ENCODE measurements at places on chromosomes 7 and 10.

DNA sequence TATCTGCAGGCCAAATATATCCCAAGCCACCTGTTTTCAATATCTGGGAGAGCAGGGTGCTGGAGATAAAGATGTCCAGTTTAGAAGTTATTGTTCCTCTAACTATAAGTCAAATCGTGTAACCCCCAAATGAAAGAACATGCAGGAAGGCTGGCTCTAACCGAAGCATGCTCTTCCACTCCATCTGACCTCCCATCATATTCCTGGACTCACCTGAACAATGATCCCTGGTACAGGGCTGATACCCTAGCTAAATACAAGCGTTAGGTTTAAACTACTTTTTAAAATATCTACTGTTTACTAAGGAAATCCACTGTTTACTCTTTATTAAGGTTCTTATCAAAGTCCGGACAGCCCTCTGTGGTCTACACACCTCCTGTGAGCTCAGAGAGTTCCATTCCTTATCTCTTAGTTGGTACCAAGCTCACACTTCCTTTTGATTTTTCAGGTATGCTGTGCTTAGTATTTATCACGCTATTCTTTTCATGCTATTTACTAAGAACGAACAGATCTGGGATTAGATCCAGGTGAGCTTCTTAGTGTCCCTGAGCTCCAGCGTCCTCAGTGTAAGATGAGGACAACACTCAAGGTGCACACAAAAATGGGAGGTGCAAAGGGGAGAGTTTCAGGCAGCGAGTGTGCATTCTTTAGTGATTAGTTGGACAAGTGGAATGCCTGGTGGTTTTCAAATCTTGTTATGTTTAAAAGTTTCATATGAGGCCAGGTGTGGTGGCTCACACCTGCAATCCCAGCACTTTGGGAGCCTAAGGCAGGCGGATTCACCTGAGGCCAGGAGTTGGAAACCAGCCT lies 23.6 kb upstream of the COBL start:
- DNase-seq: no peak

DNA sequence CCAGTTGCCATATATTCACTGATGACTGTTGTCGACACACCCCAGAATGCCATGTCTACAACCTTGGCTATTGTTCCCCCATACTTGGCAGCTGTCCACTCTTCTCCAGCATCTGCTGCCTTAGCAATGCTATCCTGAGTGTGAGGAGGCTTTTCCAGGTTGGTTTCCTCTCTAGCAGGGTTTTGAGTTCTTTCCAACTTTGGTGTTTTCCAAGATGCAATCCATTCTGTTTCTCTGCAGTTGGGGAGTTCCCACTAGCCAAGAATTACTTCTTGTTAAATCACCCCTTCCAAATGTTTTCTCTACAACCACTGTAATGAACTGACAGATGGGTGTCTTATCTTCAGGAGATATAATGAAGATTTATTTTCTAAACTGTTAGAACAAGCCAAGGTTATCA lies 617.4 kb downstream of the CCSER2 start:
- no peak for DNase-seq

- DNase-seq: no peak
Observed at GRCh38 chr7:21938463-21938862, 7.2 kb downstream of the CDCA7L start.

DNA sequence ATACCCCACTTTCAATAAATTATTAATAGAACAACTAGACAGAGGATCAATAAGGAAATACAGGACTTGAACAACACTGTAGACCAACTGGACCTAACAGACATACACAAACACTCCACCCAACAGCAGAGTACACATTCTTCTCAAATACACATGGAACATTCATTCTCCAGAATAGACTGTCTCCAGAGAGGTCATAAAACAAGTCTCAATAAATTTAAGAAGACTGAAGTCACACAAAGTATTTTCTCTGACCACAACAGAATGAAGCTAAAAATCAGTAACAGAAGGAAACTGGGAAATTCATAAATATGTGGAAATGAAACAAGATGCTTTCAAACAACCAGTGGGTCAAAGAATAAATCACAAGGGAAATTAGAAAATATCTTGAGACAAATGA lies 119.8 kb downstream of the SMURF1 start:
- no peak for DNase-seq

GRCh38 chr10:74337330-74338016 lies 186.5 kb downstream of the ADK start:
- no peak for DNase-seq

GRCh38 chr7:101865455-101865854 lies 48.0 kb downstream of the CUX1 start:
- DNase-seq: no peak

DNA sequence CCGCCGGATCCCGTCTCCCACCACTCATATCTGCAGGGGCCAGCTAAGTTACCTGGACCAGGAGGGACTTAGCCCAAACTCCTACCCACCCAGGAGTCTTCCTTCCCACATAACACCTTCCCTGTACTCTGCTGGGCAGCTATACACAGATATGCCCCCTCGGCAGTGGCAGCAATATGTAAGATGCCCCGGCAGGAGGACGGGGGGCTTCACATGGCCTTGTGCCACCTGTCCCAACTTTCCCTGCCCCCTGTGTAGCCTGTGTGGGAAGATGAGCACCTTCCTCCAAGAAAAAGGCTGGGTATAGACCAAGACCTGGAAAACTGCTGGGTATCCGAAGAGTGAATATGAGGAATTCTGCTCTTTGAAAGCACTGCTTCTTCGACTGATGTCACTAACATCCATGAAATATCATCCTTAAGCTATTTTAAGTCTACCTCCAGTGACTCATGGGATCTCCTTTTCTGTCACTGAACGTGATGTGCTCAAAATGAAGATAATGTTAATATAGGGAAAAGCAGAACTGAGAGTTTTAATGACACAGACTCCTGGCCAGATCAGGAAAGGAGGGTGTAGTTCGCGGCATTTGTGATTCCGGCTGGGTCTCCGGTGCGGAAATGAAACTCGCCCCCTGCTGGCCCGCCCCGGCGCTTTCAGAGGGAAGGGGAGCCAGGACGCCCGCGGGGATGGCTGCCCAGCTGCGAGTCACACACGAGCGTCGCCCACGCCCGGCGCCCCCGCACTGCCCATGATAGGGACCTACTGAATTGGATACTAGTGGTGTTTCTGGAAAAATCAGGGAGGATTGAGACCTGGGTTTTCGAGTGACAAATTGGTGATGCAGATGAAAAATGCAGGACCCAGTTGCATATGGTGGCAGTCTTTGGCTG lies 256.9 kb upstream of the NFE2L3 start:
- peak; percentile 19 for DNase-seq

GRCh38 chr10:113142601-113143362 lies 192.7 kb downstream of the TCF7L2 start:
- DNase-seq: no peak

GRCh38 chr10:34061841-34062240 lies 727.4 kb upstream of the NRP1 start:
- no peak for DNase-seq

DNA sequence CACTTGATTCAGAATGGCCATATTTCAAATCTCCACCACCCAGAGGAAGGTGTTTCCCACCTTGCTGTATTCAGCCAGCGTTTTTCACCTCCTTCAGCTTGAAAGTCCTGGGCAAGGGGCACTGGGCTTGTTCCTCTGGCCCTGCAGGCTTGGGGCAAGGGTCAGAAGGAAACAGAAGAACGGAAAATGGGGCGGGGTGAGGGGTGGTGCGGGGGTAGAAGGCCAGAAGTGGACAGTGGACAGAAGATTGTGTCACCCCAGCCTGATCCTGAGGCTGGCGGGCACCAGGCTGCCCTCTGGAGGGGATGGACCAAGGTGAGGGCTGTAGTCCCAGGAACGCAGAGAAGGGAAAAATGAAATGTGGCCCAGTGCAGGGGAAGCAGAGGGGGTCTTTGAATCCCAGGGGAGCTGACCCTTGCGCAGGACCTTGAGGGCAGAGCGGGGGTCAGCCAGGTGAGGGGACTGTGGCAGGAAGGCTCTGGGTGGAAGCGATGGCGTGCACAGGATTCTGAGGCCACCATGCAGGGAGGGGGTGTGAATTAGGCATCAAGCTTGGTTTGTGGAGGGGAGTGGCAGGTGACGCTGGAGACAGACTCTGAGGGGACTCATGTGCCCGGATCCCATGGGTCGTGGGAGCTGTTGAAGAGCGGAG lies 23.0 kb downstream of the TMEM120A start:
- no peak for DNase-seq

- no peak for DNase-seq
Observed at GRCh38 chr10:127524229-127524628, 24.9 kb upstream of the NPS start.

DNA sequence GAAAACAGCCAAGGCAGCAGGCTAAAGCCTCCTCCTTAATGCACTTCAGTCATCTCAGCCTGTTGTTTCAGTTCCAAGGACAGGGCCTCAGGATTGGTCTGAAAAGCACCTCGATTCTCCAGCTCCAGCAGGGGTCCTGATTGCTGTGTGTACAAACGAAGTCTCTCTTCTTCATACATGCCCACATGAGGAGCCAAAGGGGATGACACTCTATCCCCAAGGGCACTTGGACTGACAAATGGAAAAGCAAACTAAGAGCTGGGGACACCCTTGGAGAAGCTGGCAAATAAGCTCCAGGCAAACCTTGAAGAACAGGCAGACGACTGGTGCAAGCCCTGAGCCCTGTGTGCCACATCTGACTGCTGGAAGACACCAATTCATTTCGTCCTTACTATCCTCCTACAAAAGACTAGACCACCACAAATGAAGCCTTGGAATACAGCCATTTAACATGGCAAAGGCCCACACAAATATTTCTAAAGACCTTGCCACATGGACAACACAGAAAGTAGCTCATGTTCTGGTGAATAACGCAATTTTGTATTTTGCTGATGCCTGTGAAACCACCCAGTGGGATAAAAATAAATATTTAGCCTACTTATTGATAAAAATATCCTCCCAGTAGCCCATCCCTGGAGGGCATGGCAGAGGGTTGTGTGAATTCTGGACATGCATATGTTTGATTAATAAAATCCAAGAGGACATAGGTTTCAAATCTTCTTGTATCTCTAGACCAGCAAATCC lies 61.9 kb downstream of the PARD3 start:
- no peak for DNase-seq

DNA sequence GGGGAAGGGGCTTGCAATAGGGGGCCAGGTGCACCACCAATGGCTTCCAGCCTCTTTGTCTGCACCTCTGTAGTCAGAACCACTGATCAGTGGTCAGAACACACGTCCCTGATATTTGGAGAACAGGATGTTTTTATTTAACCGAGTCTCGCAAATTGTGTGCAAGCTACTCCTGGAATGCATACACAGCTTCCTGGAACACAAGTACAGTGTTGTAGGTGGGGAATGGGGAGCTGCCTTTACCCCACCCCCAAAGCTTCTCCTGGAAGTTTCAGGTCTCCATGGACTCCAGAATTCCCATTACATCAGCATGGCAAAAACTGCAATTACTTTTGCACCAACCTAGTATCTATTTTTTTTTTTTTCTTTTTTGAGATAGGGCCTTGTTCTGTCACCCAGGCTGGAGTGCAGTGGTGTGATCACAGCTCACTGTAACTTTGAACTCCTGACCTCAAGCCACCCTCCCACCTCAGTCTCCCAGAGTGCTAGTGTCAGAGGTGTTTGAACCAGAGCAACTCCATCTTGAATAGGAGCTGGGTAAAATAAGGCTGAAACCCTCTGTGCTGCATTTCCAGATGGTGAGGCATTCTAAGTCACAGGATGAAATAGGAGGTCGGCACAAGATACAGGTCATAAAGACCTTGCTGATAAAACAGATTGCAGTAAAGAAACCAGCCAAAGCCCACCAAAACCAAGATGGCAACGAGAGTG lies 374.0 kb downstream of the CALN1 start:
- no peak for DNase-seq

GRCh38 chr10:70055550-70055949 lies 2.9 kb downstream of the MACROH2A2 start:
- DNase-seq: no peak

GRCh38 chr7:127256041-127256725 lies 3.4 kb upstream of the GRM8 start:
- no peak for DNase-seq

DNA sequence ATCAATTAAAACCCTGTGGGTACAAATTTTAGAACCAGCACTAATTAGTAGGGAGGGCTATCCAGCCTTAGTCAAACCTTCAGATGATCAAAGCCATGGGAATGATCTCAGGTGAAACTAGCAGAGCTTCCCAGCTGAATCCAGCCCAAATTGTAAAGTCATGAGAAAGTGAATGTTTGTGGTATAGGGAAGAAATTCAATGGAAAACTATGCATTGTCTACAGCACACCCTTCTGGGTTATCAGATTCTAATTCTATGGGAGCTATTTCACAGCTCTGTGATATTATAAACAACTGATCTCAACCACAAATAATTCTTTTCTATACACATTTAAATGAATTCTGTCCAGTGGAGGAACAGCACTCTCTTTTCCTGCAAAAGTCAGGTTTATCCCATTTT lies 24.6 kb upstream of the BMPER start:
- DNase-seq: no peak

GRCh38 chr7:122726881-122727280 lies 24.2 kb upstream of the RNF148 start:
- no peak for DNase-seq

DNA sequence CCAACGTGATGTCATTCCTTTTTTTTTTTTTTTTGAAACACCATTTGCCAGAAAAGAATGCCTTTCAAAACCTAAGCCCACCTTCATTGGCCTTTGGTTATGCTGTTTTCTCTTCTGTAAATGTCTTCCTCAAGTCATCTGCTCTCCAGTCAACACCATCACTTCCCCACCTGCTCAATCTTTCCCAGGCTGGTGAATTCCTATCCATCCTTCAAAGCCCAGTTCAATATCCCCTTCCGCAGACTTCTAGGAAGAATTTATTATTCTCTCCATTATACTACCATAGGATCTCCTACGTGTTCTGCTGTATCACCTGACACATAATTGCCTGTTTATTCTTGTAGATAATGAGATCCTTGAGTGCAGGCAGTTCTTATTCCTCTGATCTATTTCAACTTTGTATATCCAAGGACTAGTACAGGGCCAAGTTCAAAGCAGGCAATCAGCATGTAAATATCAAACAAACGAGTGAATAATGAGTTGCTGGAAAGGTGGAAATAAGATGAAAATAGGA lies 73.5 kb upstream of the PRR15 start:
- DNase-seq: no peak

- DNase-seq: no peak
Observed at GRCh38 chr10:104197364-104197763, 34.8 kb downstream of the CFAP43 start.

- peak; percentile 67 for DNase-seq
Observed at GRCh38 chr10:101782811-101783735, at the start of gene NPM3. Gene NPM3 (minus strand): TSS chr10:101783446. CDS start chr10:101783390, 56 bp downstream.

GRCh38 chr7:91233212-91233611 lies 31.0 kb upstream of the FZD1 start:
- no peak for DNase-seq

- no peak for DNase-seq
Observed at GRCh38 chr10:290026-290725, 154.9 kb downstream of the ZMYND11 start.

GRCh38 chr7:1623810-1624209 lies 46.3 kb upstream of the ELFN1 start:
- no peak for DNase-seq
